ENCODE measurements at places on chromosomes 5 and 9. TPM values are rescaled to one million over a fixed set of nuclear protein-coding genes. Genes with fewer than 3 reads are reported as not detected.

DNA sequence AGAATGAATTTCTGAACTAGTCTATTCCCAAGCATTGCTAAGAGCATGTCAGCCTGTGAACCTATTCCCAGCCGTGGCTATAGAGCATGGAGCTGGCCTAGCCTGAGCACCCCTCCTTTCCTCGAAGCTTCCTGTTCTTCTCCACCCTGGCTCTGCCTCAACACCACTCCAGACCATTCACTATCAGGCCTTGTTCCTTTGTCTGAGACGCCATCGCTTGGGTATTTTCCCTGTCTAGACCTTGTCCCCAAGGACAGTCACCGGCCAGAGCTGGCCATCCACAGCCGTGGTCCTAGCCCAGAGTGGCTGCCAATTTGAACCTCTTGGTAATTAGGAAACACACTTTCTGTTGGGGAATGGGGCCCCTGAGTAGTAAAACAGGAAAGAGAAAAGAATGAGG lies 105.8 kb downstream of the LIFR start:
- no peak for DNase-seq
- no peak overlapping the region for H3K4me3 ChIP-seq
- peaks cover 65% of the 10 kb centered on the region for H3K27me3 ChIP-seq
- H3K36me3 ChIP-seq, result no peaks in the 10 kb centered on the region

Gene IGFBPL1
- not detected for total RNA-seq

DNA sequence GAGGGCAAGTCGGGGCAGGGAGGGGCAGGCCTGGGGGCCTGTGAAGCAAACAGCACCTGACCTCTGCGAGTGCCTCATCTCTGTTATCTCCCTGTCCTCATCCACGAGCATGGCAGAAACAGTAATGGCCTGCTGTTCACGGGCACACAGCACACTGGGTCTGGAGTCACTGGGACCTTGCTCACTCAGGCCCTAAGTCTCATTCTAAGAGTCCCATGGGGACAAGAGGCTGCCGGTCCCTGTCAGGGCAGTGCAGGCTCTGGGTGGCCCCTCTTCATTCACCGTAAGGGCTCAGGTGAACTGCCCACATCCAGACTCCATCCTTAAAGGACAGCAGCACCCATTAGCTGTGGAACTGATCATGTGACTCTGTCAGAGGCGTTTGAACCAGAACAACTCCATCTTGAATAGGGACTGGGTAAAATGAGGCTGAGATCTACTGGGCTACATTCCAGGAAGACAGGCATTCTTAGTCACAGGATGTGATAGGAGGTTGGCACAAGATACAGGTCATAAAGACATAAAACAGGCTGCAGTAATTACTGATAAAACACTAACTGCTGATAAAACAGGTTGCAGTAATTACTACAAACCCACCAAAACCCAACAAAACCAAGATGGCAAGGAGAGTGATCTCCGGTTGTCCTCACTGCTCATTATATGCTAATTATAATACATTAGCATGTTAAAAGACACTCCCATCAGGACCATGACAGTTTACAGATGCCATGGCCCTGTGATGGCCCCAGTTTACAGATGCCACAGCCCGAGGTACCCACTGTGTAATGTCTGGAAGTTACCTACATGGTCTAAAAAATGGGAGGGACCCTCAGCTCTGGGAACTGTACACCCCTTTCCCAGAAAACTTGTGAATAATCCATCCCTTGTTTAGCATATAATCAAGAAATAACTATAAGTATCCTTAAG lies 28.7 kb downstream of the BICD2 start:
- H3K27ac ChIP-seq, result peak overlapping the region; percentile 22
- no peak overlapping the region for H3K4me3 ChIP-seq
- H3K4me1 ChIP-seq, result peaks cover 68% of the 10 kb centered on the region
- no peaks in the 10 kb centered on the region for H3K36me3 ChIP-seq
- DNase-seq, result no peak

DNA sequence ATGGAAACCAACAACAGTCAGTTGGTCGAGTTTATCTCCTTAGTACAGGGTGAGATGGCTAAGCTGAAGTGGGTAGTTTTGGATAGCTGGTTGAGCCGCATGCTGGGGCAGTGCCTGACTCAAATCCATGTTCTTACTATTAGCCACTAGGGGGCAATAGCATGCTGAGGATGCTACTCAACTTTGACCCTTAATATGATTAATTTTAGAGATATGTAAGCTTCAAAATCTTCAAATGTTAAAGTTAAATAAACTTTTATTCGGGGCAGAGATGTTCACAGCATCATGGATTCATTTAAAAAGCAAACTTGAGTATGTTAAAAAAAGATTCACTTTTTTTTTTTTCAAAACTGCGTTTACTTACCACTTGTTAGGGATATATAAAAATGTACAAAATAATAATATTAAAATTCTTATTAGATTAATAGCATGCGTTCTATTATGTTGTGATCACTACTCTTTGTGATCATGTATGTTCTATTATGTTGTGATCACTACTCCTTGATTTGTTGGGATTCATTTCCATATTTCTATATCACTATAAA lies 57.0 kb downstream of the C9orf153 start:
- H3K4me3 ChIP-seq, result no peak overlapping the region
- peak; percentile 33 for DNase-seq
- no peaks in the 10 kb centered on the region for H3K27me3 ChIP-seq
- H3K27ac ChIP-seq, result no peak overlapping the region
- no peaks in the 10 kb centered on the region for H3K4me1 ChIP-seq

Gene CTSL
- 0.36 TPM for total RNA-seq

GRCh38 chr9:2015581-2016407 lies 647 bp downstream of the SMARCA2 start:
- H3K27ac ChIP-seq, result peak overlapping the region; percentile 99
- peaks cover 48% of the 10 kb centered on the region for H3K4me1 ChIP-seq
- H3K4me3 ChIP-seq, result peak overlapping the region; percentile 89
- DNase-seq, result peak; percentile 63
- H3K36me3 ChIP-seq, result peaks cover 6% of the 10 kb centered on the region
- no peaks in the 10 kb centered on the region for H3K27me3 ChIP-seq

Gene GFI1B
- total RNA-seq, result not detected

DNA sequence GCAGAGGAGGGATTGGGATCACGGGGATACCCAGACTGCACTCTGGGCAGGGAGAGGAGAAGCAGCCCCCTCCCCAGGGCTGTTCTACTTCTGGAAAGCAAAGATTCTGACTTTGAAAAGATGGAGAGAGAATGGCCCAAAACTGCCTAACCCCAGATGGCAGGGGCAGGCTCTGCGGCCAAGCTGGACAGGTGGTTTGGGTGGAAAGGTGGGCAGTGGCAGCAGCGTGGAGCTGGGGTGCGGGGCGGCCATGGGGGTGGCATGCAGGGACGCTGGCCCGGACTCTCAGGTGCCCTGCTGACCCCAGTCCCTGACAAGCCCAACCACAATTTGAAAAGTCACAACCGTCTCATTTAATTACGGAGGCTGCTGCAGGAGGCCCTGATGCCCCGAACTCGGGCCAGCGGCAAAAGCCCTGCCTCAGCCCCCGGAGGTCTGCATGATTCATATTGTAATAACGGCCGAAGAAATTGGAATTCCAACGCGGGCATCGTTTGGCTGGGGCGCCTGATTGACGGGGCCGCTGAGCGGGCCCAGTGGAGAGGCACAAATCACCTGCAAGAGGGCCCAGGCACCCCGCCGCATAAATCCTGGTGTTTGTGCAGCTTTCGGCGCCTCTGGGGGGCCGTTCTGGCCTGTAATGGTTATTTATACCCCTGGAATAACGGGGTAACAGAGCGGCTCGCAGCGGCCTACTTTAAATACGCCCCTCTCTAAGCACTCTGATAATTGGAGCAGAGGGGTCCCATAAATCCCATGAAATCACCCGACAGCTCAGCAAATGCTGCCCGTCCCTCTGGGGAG lies 41.8 kb upstream of the FCN2 start:
- no peaks in the 10 kb centered on the region for H3K36me3 ChIP-seq
- H3K27me3 ChIP-seq, result no peaks in the 10 kb centered on the region
- no peaks in the 10 kb centered on the region for H3K4me1 ChIP-seq
- H3K4me3 ChIP-seq, result no peak overlapping the region
- DNase-seq, result no peak
